Thymus (tissue), 14 donors: ENCODE measurements at places on chromosomes 3 and 15. TPM values are rescaled to one million over a fixed set of nuclear protein-coding genes. Genes with fewer than 3 reads are reported as not detected.
A peak's percentile ranks its signal among the peaks of the same experiment; 100 is the strongest.

GRCh38 chr3:108091498-108092250 is 843 bp upstream of the CD47 start:
- peak overlapping the region; percentile 82 for H3K27ac ChIP-seq
- no peak for DNase-seq
- no peaks in the 10 kb centered on the region for H3K36me3 ChIP-seq
- H3K4me1 ChIP-seq, result peaks cover 12% of the 10 kb centered on the region
- H3K4me3 ChIP-seq, result peak overlapping the region; percentile 65
- no peaks in the 10 kb centered on the region for H3K27me3 ChIP-seq

- no peaks in the 10 kb centered on the region for H3K27me3 ChIP-seq
- H3K27ac ChIP-seq, result no peak overlapping the region
- no peak for DNase-seq
- no peak overlapping the region for H3K4me3 ChIP-seq
- peaks cover 18% of the 10 kb centered on the region for H3K4me1 ChIP-seq
Observed at GRCh38 chr15:81263477-81263876, 60.5 kb downstream of the STARD5 start.

DNA sequence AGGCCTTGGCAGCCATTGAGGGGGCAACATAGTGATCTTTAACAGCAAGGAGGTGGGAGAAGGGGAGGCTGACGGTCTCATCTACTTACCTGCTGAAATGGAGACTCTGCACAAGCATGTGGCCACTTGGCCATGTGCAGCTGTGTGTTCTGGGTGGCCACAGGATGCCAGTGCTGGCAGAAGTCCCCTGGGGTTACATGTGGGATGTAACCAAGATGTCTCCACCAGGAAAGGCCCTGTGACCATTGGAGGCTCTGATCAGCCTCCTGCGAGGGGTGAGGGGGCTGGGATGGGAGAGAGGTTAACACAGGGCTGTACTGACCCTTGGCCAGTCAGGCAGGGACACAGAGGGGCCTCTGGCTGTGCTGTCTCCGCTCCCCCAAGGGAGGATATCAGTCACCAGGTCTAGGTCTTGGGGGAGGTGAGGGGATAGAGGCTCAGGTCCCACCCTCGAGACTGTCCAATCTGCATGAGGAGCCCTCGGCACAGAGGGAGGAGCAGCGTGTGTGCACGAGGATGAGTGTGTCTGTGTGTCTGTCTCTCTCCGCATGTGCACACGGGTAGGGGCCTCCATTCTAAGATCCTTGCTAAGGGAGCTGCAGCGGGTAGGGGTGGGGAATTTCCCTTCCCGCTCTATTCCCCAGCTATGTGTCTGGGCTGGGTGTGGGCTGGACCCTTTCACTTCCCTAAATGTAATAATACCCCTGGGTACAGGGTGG is 19.5 kb downstream of the PRKCD start:
- no peak for DNase-seq
- no peaks in the 10 kb centered on the region for H3K4me1 ChIP-seq
- H3K36me3 ChIP-seq, result peaks cover 40% of the 10 kb centered on the region
- H3K27ac ChIP-seq, result no peak overlapping the region
- no peaks in the 10 kb centered on the region for H3K27me3 ChIP-seq
- H3K4me3 ChIP-seq, result no peak overlapping the region

Gene AHSG
- 0.33 TPM for total RNA-seq

DNA sequence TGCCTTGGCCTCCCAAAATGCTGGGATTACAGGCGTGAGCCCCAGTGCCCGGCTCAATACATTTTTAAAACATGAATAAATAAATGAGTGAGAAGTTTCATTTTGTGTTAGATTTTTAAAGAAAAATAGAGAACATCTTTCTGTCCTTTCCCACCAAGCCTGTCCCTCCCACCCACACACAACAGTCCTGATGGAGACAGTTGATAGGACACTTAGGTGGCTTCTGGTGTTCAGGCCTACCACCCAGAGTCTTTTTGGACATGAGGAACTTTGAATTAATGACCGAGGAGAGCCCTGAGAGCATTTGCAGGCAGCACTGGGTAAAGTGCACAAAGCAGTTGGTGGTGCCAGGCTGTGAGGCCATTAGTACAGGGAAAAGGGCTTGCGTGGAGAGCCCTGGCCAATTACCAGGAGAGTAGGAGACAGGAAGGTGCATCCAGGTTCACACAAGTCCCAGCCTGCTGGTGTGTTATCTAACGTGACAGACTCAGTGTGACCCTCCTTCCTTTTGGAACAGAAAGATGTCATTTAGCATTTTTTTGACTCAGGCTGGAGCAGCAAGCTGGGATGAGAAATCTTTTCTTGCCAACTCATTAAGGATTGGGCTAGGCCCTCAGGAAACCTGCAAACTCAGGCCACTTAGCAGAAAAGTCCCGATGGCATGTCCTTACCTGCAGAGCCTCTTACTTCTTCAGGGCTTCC is 103.6 kb downstream of the PDCD6IP start:
- no peak for DNase-seq
- H3K4me3 ChIP-seq, result no peak overlapping the region
- H3K27me3 ChIP-seq, result no peaks in the 10 kb centered on the region

DNA sequence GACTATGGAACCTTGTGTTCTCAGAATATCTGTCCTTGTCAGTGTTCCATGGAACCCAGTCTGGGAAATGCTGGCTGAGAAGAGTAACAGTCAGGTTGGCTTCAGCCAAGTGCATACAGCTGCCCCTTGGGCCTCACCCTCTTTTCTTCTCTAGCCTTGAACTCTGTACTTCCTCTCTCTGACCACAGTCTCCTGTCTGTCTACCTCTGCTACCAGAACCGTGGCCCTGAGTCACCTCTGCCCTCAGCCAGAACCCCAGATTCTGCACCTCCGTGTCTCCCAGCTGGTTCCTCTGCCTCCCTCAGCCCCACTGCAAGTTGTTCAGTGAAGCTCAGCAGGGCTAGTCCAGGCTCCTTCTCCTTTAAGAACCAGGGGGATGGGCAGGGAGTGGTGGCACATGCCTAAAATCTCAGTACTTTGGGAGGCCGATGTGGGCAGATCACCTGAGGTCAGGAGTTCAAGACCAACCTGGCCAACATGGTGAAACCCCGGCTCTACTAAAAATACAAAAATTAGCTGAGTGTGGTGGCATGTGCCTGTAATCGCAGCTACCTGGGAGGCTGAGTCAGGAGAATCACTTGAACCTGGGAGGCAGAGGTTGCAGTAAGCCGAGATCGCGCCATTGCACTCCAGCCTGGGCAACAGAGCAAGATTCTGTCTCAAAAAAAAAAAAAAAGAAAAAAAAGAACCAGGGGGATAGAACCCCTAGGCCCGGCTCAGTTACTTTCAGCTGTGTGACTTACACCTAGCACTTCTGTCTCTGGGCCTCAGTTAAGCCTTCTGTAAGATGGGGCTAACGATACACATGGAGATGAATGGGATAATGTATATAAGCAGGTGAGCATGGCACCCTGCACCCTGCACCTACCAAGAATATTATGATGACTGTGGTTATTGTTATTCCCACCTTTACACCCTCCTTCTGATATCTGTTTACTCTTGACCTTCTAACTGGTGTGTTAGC is 24.3 kb upstream of the TATDN2 start:
- no peak for DNase-seq
- H3K4me1 ChIP-seq, result peaks cover 24% of the 10 kb centered on the region
- no peak overlapping the region for H3K4me3 ChIP-seq
- peaks cover 4% of the 10 kb centered on the region for H3K36me3 ChIP-seq

- DNase-seq, result no peak
- H3K4me1 ChIP-seq, result peaks cover 21% of the 10 kb centered on the region
- no peaks in the 10 kb centered on the region for H3K36me3 ChIP-seq
- peak overlapping the region; percentile 93 for H3K4me3 ChIP-seq
Observed at GRCh38 chr3:32392536-32393302, 1.1 kb downstream of the CMTM7 start.

GRCh38 chr15:97683831-97684230 is 276.7 kb upstream of the ARRDC4 start:
- H3K4me3 ChIP-seq, result no peak overlapping the region
- no peak overlapping the region for H3K27ac ChIP-seq
- no peak for DNase-seq
- no peaks in the 10 kb centered on the region for H3K36me3 ChIP-seq
- no peaks in the 10 kb centered on the region for H3K4me1 ChIP-seq

DNA sequence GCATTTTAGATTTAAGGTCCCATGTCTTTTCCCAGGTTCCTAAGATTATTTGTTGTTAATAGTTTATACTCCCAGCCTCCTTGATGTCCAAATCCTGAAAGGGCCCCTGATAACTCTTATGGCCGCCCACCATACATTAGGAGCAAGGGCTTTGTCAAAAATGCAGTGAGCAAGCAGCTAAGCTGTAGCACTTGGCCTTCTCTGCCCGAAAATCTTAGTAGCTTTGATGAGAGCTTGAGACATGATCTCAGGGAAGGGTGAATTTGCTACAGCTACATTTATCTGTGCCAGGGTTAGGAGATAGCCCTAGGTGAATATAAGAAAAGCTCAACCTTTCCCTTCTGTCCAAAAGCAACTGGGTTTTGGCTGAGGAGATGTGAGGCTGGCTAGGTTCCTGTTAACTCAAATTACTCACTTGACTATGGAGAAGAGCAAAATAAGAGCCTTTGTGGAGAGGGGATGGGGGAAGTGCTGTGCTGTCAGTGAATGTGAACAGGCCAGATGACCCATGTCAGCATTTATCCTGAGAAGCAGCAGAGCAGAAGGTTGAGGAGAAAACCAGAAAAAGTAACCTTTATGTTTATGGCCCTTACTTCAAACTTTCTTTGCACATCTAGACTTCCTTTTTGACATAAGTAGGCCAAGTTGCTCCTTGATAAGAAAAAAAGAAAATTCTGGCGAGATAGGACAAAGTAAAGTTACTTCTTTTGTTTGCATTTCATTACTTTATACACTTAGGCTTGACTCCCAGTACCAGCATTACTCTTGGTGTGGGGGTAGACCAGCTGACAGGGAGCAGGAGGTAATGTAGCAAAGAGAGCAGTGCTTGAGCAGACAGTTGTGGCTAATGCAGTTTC is 21.1 kb downstream of the MAPK6 start:
- H3K4me1 ChIP-seq, result peaks cover 5% of the 10 kb centered on the region
- DNase-seq, result peak; percentile 33
- no peaks in the 10 kb centered on the region for H3K27me3 ChIP-seq
- H3K4me3 ChIP-seq, result no peak overlapping the region
- H3K27ac ChIP-seq, result no peak overlapping the region

DNA sequence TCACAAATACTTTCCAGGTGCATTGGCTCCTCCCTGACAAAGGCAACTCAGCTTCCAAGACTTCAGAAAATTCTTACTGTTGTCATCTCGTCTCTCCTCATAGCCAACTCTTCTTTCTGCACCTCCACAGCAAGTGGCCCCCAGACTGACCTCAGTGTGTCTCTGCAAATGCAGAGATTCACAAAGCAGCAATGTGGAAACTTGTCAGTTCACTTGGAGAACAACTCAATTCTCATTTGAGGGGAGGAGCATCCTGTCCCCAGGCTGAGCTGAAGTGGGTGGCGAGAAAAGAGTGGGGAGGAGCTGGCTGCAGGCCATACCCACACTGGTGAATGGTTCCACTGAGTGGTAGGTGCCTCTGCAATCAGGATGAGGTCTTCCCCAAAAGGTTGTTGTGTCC is 248.7 kb upstream of the IL12A start:
- no peaks in the 10 kb centered on the region for H3K4me1 ChIP-seq
- no peaks in the 10 kb centered on the region for H3K27me3 ChIP-seq
- no peaks in the 10 kb centered on the region for H3K36me3 ChIP-seq
- no peak overlapping the region for H3K4me3 ChIP-seq
- H3K27ac ChIP-seq, result no peak overlapping the region

DNA sequence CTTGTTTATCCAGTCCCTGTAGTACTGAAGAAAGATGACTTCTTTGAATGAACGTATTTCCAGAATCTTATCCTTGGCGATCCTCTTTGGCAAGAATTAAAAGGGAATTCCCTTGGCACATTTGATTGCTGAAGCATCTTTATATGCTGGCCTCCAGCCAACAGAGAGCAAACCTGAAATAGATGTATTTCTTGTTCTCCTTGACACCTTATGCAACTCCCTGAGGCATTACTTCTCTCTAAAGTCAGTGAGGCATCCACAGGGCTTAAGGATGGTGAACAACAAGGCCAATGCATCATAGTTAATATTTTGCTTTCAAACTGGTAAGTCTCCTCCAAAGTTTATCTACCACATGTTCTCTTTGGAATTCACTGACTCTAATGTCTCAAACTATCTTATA is 450.9 kb upstream of the THRB start:
- H3K4me3 ChIP-seq, result no peak overlapping the region
- no peaks in the 10 kb centered on the region for H3K27me3 ChIP-seq
- no peaks in the 10 kb centered on the region for H3K4me1 ChIP-seq

DNA sequence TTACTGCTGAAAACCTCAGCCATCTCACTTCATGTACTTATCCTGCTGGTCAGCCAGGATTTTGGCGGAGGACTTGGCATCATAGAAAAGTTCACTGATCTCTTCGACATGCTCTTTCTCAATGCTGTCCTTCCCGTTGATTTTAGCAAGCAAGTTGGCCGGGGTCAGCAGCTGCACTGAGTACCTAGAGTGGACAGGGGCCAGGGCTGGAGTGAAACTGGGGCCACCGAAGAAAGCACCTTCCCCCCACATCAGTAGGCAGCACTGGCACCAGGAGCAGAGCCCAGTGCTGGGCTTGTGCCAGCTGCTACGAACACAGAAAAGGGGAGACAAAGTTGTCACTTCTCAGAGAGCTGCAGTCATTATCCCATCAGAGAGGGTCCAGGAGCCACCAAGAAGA is 29.0 kb downstream of the SEC61A1 start:
- peaks cover 12% of the 10 kb centered on the region for H3K27me3 ChIP-seq
- no peak for DNase-seq
- no peak overlapping the region for H3K4me3 ChIP-seq
- H3K36me3 ChIP-seq, result peaks cover 50% of the 10 kb centered on the region
- H3K4me1 ChIP-seq, result peaks cover 2% of the 10 kb centered on the region

- H3K4me1 ChIP-seq, result peaks cover 14% of the 10 kb centered on the region
Observed at GRCh38 chr3:183098536-183099025, 715 bp downstream of the MCCC1 start.

Gene KY
- total RNA-seq, result 1.0 TPM

DNA sequence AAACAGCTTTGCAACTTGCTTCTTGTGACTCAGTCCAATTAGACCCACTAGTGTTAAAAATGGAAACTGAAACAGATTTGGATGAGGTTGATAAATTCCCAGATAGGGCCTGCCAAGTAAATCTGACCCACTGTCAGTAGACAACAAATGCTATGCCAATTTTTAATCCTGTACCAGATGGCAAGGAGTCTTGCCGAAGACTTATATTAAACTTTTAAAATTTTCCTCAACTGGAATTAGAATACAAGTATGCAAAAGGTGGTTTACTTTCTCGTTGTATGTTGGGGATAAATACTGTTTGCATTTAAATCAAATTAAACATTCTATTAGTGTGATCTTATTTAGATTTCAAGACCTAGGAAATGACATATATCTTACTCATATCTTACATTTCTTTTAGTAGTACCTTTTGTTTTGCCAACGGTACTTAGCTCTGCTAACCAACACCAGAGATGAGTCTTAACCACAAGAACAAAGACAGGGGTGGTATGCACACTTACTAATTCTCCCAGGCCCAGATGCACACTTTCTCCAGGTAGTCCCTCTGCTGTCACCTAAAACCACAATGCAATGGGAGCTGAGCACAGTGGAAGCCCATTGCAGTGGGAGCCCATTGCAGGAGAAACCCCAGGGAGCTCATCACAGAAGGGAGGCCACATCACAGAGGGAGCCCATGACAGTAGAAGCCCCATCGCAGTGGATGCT is 77.8 kb downstream of the WWTR1 start:
- no peaks in the 10 kb centered on the region for H3K36me3 ChIP-seq
- H3K27ac ChIP-seq, result no peak overlapping the region
- H3K4me3 ChIP-seq, result no peak overlapping the region
- H3K27me3 ChIP-seq, result no peaks in the 10 kb centered on the region
- no peaks in the 10 kb centered on the region for H3K4me1 ChIP-seq

Gene SLC27A2
- total RNA-seq, result 1.3 TPM

GRCh38 chr3:23959135-23959900 is 14.2 kb downstream of the NR1D2 start:
- no peak overlapping the region for H3K27ac ChIP-seq
- no peaks in the 10 kb centered on the region for H3K4me1 ChIP-seq
- H3K4me3 ChIP-seq, result no peak overlapping the region
- no peak for DNase-seq
- no peaks in the 10 kb centered on the region for H3K27me3 ChIP-seq
- peaks cover 10% of the 10 kb centered on the region for H3K36me3 ChIP-seq
